Cortex of kidney (tissue), 1 donor: ENCODE measurements at places on chromosomes 6 and 20.

DNA sequence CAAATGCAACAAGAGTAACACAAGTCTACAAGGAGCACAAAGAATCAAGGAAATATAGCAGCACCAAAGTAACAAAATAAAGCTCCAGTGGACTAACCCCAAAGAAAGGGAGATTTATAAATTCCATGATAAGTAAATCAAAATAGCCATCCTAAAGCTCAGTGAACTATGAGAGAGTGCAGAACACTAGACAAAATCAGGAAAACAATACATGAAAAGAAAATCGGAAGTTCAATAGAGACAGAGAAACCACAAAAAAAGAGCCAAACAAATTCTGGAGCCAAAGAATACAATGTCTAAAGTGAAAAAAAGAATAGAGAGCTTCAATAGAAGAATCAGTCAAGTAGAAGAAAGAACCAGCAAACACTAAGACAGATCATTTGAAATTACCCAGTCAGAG lies 247.3 kb upstream of the TENT5A start:
- DNase-seq: no peak

- no peak for DNase-seq
Observed at GRCh38 chr6:130694606-130695005, 132.6 kb upstream of the SMLR1 start.

DNA sequence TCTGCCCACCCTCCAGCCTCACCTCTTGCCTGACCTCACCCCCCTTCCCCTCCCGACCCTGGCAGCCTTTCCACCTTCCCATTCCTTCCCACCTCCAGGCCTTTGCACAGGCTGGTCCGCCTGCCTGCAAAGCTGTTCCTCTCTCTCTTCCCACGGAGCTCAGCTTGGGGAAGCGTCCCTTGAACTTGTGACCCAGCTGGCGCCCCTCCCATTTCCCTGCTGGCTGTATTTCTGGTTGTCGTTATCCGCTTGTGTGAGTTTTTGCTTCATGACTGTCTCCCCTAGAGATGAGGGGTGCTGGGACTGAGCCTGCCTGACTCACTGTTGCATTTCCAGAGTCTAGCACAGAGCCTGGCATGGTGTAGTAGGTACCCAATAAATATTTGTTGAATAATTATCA lies 32.5 kb downstream of the VSTM2L start:
- no peak for DNase-seq

GRCh38 chr20:54346276-54346675 lies 129.1 kb upstream of the DOK5 start:
- no peak for DNase-seq

DNA sequence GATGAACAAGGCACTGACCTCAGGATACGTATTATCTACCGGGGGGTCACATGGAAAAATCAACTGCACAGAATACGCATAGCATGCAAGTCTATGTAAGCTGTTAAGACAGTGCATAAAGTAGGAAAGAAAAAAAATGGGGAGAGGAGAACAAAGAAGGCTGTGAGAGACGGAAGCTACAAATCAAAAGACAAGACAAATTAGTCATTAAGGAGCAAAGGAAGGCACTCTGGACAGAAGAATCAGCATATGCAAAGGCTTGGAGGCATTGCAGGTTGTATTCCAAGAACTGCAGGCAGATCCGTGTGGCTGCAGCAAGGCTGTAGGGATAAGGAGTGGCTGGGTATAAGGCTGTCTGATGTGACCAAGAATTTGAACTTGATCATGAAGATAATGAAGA lies 89.0 kb downstream of the NRSN1 start:
- no peak for DNase-seq

DNA sequence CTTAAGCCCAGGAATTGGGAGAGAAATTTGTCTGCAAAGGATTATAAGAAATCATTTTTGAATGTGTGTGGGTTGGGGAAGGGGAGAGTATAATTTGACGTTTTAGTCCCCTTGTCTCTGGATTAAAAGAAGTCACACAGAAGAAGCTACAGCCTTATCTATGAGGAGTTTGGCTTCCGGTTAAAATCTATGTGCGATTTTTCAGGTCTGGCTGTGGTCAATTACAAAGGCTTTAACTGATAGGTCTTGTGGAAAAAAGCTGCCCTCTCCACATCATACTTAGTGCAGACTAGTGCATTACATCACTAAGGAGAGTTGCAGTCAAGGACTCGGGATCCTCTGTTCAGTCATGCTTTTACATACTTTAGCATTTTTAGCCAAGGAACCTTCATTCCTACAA lies 80.3 kb upstream of the HTR1B start:
- no peak for DNase-seq

GRCh38 chr6:111995404-111995803 lies 58.5 kb upstream of the CCN6 start:
- no peak for DNase-seq

DNA sequence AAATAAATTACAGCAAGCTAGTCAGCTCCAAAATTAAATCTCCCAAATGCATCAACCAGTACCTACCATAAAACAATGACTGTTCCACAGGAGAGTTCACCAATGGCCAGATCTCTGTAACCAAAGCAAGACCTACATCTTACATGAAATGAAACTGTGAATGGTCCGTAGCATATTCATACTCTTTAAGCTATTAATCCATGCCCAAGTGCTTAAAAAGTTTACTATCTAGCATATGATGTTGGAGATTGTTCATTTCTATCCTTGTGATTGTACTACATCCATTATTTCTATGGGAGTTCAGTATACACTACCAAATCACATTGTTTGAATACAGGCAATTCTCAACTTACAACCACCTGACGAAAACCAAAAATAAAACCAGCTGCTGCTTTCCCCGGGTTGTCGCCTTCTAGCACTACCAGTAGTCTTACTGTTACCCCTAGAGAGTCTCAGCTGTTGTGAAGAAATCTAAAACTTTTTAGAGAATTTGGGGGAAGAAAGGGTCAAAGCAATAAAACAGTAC lies 38.0 kb downstream of the HIVEP2 start:
- DNase-seq: no peak

- no peak for DNase-seq
Observed at GRCh38 chr20:53402233-53403005, 191.2 kb downstream of the ZNF217 start.

DNA sequence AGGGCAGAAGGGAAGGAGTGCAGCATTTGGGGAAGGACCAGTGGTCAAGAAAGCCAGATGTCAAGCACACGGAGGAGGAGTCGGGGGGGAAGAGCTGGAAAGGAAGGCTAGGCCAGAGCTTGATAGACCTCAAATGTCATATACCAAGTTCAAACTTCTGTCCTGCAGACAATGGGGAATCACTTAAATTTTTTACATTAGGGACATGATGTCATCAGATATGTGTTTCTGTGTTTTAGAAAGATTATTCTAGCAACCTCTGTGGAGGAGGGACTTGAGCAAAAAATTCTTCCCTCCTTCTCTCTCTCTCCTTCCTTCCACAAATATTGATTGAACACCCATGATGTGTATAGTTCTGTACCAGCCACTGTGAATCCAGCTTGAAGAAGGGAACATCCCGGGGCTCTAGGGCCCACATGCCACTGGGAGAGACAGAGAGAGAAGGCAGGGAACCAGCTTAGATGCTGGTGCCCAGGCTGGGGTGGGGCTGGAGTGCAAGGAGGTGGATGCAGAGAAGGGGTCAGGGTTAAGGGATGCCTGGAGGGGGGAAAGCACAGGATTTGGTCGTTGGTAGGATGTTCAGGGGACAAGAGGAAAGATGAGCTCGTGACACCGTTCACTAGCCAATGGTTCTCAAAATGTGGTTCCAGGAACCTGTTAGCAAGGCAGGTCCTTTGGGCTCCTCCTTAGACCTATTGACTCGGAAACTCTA lies 19.8 kb upstream of the AAR2 start:
- DNase-seq: no peak

GRCh38 chr6:951399-952181 lies 258.7 kb upstream of the EXOC2 start:
- no peak for DNase-seq

GRCh38 chr6:138242987-138243592 lies 24.8 kb upstream of the PBOV1 start:
- no peak for DNase-seq

DNA sequence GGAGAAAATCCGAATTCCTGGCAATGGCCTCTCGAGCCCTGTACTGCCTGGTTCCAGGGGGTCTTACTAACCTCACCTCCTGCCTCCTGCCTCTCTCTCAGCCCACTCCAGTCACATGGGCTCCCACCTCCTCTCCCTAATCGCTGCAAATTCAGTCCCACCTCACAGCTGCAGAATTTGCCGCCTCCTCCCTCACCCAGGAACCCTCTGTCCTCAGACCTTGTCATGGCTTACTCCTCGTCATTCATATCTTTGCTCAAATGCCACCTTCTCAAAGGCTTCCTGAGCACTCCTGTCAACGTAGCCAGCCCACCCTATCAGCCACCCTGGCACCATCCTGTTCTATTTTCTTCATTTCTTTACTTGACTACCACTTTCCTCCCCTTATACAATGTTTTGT lies 89.0 kb downstream of the SLC2A10 start:
- DNase-seq: no peak

GRCh38 chr6:133947302-133947900 lies 5.6 kb upstream of the TBPL1 start:
- no peak for DNase-seq

GRCh38 chr6:20583444-20583800 lies 49.2 kb downstream of the CDKAL1 start:
- no peak for DNase-seq

GRCh38 chr6:27130668-27131428 lies 116.7 kb upstream of the PRSS16 start:
- no peak for DNase-seq

GRCh38 chr6:30720738-30721197 lies 616 bp downstream of the TUBB start:
- DNase-seq: no peak

GRCh38 chr20:2742934-2743559 lies 50.5 kb downstream of the EBF4 start:
- no peak for DNase-seq

DNA sequence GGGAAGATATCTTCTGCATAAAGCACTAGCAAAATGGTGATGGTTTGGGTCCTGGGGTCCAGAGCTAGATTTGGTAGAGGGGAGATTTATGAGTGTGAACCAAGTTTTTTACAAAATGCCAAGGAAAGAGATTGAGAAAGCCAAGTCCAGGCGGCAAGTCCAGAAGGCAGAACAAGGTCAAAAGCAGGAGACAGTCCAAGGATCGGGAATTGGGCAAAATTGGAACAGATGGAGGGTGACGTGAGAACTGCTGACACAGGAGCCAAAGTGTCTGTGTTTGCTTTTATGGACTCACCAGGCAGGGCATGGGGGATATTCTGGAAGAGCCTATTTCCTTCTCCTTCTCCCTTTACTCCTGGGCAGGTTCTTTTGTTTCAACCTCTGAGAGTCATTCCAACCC lies 4.1 kb downstream of the NHLRC1 start:
- DNase-seq: no peak

DNA sequence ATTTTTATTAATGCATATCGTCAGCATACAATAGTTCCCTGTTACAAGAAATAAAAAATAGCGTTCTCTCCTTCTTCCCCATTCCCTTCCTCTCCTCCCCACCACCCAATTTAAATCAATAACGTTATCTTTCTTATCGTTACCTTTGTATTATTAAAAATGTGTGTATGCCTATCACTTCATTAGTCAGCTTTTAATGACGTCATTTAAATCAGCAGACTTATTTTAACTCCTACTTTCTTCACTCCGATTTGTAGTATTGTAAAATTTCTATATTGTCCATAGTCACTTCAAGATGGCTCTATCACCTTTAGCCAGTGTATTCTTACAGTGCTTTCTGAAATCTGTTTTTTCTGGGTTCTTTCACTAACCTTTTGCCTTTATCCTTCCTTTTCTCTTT lies 89.1 kb downstream of the MKKS start:
- DNase-seq: no peak

DNA sequence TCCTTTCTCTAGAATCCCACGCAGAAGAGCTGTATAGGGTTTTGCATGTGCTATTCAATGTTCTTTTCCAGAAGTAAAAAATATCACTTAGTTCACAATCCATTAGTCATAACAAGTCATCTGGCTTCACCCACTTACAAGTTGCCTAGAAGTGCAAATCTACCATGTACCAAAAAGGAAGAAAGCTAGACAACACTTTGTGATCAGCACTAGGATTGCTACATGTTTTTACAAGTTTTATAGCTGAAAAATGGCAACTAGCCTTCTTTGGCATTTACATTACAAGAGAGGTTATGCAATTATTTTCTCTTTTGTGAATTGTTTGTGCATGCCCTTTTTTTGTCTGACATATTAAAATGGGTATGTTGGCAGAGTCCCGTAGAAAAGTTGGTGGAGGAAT lies 85.6 kb upstream of the PTPRK start:
- DNase-seq: no peak

DNA sequence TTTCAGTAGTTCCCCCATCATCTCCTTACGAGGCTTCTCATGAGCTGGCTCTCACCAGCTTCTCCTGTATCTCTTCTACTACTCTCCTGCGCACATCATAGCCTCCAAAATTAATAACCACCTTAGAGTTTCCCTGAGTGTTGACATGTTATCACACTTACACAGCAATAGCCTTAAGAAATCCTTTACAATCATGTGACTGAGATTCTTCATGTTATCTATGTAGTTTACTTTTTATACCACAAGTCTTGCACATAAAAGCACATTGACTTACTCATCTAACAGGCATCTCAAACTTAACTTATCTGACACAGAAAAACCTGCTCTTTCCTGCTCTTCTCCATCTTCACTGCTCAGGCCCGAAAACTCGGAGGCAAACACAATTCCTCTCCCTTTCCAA lies 103.7 kb upstream of the TAB2 start:
- DNase-seq: no peak

- no peak for DNase-seq
Observed at GRCh38 chr6:114764866-114765265, 422.0 kb upstream of the HS3ST5 start.

DNA sequence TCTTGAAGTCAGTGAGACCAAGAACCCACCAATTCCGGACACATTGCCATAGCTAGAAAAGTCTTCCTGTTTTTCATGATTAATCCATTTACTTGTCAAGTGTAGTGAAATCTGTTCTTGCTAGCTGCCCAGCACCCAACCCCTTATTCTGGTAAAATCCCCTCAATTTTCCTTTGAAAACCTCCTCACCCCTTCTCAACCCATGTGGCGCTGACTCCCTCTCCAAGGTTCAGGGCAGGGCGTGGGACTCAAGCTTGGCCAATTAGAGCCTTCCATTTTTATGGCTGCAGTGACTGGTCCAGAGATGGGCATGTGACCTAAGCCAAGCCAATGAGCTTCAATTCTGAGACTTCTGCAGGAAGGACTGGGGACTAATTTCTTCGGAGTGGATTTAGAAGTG lies 9.8 kb upstream of the ZBP1 start:
- DNase-seq: no peak

GRCh38 chr6:37017606-37018197 lies 12.2 kb downstream of the FGD2 start:
- DNase-seq: no peak

DNA sequence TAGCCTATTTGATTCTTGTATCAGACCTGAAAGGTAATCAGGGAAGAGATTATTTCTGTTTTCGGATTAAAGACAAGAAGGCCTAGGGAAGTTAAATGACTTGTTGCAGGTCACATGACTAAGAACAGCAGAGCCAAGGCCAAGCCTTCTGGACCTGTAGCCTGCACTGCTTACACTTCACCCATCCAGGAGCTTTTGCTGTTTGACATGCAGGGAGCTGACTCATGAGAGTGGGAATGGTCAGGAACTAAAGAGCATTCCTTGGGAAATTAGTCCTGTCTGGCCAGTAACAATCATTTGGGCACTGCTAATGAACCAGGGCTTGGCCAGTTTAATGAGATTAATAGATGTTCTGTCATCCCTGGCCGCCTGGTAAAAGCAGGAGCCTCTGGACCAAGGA lies 46.8 kb downstream of the EIF2S2 start:
- DNase-seq: no peak
